ENCODE measurements at places on chromosomes 16 and 17.
A peak's percentile ranks its signal among the peaks of the same experiment; 100 is the strongest.

GRCh38 chr17:66720027-66720426 is 114.9 kb upstream of the CACNG5 start:
- no peak for DNase-seq

DNA sequence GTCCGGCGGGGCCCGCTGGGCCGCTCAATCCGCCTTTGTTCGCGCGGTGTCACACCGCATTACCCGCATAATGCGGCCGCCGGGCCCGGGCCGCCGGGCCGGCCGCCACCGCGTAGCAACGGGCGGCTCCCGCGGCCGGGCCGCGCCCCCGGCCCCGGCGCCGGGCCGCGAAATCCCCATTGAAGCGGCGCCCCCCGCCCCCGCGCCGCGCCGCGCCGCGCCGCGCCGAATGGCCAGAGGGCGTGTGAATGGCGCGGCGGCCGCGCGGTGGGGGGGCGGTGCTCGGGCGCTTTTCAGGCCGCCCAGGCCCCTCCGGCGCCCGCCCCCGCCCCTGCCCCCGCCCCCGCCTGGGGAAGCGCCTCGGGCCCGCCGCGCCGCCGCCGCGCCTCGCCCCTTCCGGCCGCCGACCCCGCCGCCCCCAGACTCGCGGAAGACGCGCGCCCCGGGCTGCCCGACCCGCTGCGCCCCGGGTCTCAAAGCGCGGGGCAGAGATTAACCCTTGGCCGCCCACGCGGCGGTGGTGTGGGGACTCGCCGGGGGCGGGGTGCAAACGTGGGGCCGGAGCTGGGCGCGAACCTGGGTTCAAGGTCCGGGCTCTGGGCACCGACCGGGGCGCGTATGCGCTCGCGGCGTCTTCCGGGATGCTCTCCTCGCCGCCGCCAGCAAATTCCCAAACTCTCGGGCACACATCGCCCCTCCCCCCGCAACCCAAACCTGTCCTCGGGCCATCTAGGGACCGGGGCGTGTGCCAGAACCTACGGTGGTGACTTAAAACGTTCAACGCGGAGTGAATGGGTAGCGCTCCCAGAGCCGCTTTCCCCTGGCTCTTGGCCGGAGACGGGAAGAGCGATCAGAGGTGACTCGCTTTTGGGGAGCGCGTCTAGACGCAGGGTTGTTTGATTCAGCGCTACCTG is 46.7 kb downstream of the WNT3 start:
- no peak for DNase-seq

GRCh38 chr16:24988593-24989338 is 26.4 kb downstream of the ARHGAP17 start:
- DNase-seq: no peak

DNA sequence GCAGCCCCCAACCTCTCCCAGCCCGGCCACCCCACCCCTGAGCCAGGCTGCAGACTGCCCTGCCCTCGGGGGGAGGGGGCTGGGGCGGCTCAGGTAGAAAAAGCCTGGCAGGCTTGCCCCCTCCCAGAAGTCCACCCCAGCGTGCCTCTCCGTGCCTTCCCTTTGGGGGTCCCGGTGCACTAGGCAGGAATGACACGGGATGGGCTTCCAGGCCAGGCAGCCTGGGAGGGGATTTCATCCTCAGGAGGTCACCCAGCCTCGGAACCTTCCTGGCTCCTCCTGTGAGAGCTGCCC is 185.0 kb downstream of the NTN1 start:
- DNase-seq: no peak

DNA sequence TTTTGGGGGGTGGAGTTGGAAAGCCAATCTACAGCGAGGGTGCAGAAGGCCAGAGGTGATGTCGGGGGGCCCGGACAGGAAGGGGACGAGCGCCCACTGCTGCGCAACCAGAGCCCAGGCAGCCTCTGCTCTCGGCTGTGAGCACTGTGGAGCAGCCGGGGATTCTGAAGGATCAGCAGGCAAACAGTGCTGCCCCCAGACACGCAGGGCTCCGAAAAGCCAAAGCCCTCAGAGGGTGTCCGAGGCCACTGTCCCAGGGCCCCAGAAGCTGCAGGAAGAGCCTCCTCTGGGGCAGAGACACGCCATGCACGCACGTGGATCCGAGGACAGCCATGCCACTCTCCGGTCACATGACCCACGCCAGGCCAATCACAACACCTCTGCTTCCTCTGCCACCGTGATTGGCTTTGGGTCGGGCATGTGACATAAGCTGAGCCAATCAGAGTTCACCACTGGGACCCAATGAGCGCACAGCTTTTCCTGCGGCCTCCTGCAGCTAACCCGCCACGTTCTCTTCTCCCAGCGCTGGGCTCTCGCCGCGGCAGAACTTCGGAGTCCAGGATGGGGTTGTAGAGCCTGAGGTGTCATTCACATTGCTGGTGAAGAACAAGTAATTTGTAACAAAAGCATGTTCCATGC is 40.7 kb downstream of the ACTG1 start:
- no peak for DNase-seq

GRCh38 chr16:3190949-3191353 is 2.9 kb downstream of the OR1F1 start:
- no peak for DNase-seq

GRCh38 chr17:39002991-39003715 is 36.0 kb upstream of the FBXO47 start:
- DNase-seq: peak; percentile 26

GRCh38 chr17:35184274-35184673 is 9.9 kb downstream of the SLC35G3 start:
- DNase-seq: no peak

DNA sequence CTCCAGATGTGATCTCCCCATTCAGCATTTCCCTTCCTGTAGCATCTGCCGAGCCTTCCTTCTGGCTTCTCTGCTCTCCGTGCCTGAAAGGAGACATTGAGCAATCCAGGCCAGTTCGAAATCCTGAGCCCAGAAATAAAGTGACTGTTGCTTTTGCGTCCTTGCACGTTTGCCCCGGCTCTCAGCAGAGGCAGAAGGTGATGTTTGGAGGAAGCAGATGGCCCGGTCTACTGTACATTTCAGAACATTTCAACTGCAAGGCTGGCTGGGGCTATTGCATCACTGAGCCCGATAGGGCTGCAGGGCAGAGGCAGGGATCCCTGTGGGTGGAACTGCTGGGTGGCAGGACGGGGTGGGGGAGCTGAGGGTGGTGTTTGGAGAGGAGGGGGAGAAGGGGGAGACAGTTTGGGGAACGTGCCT is 29.4 kb downstream of the IRF8 start:
- no peak for DNase-seq

DNA sequence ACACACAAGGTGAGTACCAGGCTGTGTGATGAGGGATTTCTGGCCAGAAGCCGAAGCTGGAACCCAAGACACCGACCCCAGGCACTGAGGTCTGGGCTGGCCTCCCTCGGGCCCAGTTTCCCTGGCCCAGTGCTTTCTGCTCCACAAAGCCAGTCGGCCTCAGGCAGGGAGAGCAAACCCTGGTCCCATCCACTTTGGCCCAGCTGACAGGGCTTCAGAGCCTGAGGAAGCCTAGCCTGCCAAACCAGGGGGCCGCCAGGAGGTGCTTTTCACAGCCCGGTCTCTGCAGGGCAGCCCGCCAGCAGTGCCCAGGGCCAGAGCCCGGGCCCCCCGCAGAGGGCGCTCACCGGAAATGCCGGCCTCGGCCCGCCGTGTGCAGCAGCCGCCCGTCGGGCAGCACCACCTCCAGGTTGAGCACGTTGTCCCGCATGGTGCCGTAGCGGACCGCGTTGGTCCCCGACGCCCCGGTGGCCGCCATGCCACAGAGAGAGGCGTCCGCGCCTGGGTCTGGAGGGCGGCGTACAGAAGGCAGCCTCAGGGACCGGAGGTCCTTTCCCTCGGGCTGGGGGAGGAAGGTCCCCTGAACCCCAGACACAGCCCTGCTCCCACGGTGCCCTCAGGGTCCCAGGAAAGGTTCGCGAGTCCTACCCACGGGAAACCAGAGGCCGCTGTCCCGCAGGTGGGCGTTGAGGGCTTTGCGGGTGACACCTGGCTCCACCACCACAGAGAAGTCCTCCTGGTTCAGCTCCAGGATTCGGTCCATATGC is 2.2 kb downstream of the LDHD start:
- DNase-seq: no peak

- DNase-seq: no peak
Measured at GRCh38 chr16:2816751-2817339, at the start of gene PRSS21. PRSS21 (plus strand) TSS chr16:2817237; CDS start chr16:2817269, 32 bp downstream.

DNA sequence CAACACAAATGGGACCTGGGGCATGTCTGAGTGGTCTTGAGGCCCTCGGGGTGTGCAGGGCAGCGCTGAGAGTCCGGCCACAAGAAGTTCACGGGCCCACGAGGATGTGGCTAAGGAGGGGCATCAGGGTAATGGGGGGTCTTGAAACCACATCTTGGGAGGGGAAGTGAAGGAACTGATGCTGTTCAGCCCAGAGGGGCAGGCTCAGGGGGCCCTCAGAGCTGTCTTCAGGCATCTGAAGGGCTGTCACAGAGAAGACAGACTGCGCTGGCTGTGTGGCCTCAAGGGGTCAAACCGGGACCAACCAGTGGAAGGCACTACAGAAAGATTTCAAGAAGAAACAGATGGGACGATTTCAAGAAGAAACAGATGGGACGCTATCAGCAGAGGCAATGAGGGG is 45.1 kb downstream of the ZNF423 start:
- DNase-seq: no peak

- no peak for DNase-seq
Measured at GRCh38 chr16:24986512-24987303, 28.5 kb downstream of the ARHGAP17 start.

DNA sequence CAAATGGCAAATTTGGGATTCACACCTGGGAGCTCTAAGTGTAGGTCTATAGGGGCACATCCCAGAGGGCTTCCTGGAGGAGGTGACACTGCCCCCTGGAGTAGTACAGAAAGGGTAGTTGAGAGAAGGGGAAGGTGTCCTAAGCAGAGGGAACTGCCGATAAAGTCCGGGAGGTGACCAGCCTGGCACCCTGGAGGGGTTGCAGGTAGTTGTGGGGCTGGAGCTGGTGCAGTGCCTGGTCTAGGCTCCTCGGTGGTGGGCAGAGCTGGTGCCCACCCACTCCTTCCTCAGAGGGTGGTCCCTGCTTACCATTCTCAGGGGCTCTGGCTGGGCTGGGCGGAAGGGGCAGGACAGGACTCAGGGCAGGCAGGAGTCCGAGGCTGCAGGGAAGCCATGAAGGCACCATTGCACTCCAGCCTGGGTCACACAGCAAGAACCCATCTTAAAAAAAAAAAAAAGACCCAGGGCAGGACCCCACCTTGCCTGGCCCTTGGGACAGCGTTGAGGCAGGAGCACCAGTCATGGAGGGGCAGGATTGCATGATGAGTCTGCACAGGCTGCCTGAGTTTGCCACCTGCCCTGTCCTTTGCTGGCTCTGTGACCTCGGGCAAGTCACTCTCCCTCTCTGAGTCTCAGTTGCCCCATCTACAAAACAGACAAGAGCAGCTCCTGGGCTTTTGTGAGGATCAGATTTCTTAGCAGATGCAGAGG is 43.8 kb downstream of the LAT start:
- no peak for DNase-seq

GRCh38 chr17:69188064-69188463 is 40.6 kb downstream of the ABCA10 start:
- DNase-seq: no peak

- DNase-seq: peak; percentile 28
Measured at GRCh38 chr17:41717408-41718286, 5.5 kb downstream of the GAST start.

GRCh38 chr17:82332669-82333278 is 792 bp downstream of the SECTM1 start:
- DNase-seq: no peak

GRCh38 chr17:38727736-38728135 is 2.4 kb upstream of the CISD3 start:
- DNase-seq: peak; percentile 84

- no peak for DNase-seq
Measured at GRCh38 chr16:85978291-85978775, 79.4 kb downstream of the IRF8 start.

DNA sequence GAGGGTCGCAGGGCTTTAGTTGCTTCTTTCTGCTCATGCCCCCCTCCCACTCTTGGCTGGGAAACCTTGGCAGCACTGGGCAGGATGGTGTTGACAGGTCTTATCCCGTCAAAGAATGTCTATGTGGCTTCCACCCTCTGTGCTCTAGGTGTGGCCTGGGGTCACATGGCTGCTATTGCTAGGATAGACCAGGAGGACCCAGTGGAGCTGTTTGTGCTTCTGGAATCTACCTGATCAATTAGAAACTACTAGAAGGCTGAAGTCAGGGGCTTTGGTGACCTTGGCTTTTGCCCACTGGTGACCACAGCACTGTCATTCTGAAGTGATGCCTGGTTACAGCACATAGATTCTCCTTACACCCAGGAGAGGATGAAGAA is 105.8 kb downstream of the CMIP start:
- no peak for DNase-seq

DNA sequence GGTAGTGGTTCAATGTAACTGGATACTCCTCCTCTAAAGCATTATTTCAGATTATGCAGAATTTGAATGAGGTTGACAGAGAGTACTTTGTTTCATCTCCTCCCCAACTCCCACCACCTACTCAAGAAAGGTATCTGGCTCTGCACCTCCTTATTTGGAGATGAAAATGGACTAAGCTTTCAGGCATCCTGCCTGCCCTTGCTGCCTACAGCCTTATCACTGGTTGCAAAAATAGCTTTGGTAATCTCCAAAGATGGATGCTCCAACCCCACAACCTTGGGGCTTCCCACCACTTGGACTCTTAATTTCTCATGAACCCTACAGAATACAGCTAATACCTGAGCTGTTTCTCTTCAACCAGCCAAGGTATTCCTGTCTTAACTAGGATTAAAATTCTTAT is 45.3 kb upstream of the CORO6 start:
- DNase-seq: no peak

DNA sequence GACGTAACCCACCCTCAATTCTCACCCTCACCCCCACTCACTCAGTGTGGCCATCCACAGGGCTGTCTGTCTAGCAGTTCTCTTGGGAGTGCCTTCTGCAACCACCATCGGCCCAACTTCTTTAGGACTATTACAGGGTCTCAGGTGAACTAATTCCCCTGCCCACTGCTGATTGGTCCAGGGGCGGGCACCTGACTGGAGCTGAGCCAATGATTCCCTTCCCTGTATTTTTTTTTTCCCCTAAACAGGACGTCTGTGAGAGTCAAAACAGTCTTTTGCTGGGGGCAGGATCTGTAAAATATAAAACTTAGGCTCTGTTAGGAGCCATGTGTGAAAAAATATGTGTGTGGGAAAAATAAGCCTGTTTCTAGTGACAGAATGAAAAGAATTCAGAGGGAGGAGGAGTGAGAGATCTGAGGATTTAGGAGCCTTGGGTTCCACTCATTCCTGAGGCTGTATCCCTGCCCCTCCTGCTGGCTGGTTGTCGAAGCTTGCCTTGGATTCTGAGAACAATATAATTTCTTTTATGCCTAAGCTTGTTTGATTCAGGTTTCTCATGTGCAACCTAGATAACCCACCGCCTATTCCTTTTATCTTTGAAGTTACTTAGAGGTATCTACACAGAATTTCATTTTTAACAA is 115.0 kb downstream of the SPACA3 start:
- no peak for DNase-seq

DNA sequence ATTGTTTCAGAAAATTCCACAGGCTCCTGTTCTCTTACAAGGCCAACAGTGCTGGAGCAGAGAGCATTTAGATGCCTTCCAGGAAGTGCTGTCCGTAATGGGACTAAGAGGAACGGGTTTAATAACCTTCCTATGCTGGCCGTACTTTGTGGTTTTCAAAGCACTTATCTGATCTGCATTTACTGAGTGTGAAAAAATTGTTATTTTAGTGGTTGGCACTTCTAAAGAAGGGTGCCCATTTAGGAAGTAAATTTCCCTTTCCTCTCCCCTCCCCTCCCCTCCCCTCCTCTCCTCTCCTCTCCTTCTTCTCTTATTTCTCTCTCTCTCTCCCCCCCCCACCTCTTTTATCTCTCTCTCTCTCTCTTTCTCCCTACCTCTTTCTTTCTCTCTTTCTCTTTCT is 72.0 kb upstream of the DNAJA2 start:
- no peak for DNase-seq

- DNase-seq: no peak
Measured at GRCh38 chr17:65433157-65433556, 128.3 kb downstream of the AXIN2 start.
